ENCODE measurements at places on chromosomes 12 and 14. TPM values are rescaled to one million over a fixed set of nuclear protein-coding genes. Genes with fewer than 3 reads are reported as not detected.

Gene LRRC9
- total RNA-seq = not detected

Gene KRT77
- total RNA-seq = not detected

Gene RD3L
- total RNA-seq = not detected

Gene CLEC14A
- total RNA-seq = 0.58 TPM

Gene HSPB8
- total RNA-seq = 43.3 TPM

Gene SIX4
- total RNA-seq = 11.7 TPM

Gene RNASE7
- not detected for total RNA-seq

Gene NANOG
- not detected for total RNA-seq

Gene KRT2
- total RNA-seq = not detected

Gene CDKN3
- total RNA-seq = 7.7 TPM

Gene PLEKHD1
- total RNA-seq = 0.41 TPM

Gene MPHOSPH9
- total RNA-seq = 17.5 TPM

DNA sequence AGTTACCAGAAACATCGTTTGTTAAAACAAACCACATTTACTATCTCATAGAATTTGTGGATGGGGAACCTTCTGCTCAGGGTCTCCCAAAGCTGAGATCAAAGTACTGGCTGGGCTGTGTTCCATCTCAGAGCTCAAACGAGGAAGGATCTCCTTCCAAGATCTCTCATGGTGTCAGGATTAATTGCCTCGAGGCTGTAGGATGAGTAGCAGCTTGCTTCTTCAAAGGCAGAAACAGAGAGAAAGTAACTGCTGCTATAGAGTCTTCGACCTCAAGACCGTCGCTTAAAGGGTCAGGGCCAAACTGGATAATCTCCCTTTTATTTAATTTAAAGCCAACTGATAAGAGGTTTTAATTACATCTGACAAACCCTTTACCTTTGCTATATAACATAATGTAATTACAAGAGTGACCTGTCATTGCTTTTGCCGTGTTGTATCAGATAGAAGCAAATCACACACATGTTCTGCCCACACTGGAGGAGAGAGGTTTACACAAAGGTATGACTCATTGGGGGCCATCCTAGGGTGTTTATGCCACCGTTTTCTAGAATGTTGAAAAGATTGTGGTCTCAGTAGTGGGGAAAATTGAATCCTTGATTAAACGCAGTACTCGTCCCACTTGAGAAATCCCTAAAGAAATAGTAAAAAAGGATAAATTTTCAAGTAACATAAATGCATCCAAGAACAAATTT, 868.8 kb upstream of the TMEM132C start:
- DNase-seq = no peak

DNA sequence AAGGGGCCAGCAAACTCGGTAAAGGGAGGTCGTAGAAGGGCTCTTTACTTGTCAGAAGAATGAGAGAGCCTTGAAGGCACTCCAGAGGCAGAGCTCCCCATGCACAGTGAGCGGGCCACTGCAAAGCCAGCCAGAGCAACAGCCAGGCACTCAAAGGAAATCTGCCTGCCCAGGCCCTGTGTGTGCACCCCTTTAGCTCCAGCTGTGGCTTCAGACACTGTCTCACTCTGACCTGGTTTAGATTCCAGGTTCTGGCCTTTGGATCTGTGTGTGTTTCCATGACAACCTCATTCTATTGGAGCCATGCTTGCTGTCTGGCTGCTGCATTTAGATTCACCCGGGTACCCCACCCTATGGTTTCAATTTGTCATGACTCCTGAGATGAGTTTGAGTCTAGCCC, 170.3 kb downstream of the CAPZA3 start:
- no peak for DNase-seq

GRCh38 chr12:95718006-95718431, 72.5 kb downstream of the NTN4 start:
- DNase-seq = no peak

DNA sequence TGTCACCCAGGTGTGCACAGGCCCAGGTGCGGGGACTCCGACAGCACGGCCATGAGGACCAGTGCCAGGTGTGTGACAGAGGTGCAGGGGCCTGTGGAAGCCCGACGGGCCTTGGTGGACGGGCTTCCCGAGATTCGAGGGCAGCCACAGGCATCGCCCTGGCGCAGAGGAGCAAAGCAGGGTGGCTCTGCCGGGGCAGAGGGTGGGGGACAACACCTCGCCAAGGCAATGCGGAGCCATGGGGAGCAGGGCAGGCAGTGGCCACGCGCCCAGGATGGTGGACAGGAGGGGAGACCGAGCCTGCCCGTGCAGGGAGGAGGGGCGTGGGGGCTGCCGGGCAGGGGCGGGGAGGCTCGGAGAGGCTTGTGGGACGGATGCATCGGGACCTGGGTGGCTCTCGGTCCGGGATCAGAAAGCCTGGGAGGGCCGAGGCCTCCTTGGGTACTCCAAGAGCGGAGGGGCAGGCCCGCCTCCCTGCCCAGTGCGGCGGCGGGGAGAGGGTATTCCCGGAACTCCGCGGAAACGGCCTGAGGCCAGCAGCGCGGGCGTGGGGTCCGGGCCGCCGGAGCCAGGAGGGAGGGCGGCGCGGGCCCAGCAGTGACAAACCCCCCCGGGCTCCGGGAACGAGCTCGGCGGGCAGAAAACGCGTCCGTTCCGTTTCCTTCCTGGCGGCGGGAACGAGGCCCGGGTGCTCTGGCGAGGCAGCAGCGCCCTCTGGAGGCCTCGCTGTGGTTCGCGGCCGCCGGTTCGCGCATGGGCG, 1.6 kb downstream of the TMEM121 start:
- DNase-seq = no peak

- no peak for DNase-seq
These were observed 180.2 kb upstream of the SYT1 start for GRCh38 chr12:78684419-78684818.

GRCh38 chr14:86533834-86534233, 1003.9 kb downstream of the FLRT2 start:
- DNase-seq = no peak

- DNase-seq = no peak
These were observed 266.2 kb upstream of the PELI2 start for GRCh38 chr14:55851961-55852360.

DNA sequence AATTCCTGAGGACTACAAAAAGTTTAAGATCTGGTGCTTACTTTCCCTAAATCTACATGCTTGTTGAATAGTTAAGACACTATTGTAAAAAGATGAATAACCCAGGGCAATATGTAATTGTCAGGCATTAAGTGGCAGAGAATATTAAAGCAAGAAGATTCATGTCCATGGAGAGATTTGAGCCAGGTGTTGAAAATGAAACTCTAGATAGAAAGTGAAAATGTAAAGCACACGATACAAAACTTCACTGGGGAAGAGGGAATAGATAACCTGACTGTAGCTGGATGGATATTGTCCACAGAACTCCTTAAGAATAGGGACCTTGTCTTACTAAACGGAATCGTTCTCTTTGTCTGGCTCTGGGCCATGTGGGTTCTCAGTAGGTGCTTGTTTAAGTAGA, 5.0 kb downstream of the CAND1 start:
- no peak for DNase-seq

DNA sequence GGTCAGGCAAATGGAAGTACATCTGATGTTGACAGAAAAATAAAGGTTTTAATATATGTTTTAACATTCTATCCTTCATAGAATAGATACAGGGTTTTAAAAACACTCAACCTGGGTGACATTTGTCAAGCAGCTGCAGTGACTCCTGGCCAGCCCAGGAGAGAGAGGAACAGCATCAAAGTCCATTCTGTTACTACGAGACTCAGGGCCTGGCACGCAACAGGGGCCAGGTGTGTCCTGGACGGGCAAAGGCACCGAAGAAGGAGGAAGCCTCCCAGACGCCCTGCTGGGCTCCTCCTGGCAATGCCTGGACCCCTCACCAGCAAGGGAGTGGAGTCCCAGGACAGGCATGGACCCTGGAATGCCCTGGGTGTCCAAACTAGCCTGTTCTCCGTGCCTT, 22.1 kb downstream of the LRCOL1 start:
- no peak for DNase-seq

DNA sequence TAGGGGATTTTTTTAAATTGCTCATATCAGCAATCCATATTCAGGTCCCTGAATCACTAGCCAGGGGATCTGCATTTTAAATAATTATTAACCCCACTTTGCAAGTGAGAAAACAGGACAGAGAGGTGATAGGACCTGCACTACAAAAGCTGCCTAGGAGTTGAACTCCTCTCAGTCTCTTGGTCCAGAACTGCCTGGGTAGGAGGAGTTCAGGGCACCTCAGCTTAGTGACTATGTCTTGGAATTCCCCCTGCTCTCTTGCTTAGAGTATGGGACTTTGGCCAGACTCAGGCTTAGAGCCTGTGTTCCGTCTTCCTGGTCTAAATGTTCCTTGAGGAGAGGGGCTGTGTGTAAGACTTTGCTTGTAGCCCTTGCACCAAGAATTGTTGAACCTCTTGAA, 68.2 kb upstream of the WSCD2 start:
- no peak for DNase-seq

DNA sequence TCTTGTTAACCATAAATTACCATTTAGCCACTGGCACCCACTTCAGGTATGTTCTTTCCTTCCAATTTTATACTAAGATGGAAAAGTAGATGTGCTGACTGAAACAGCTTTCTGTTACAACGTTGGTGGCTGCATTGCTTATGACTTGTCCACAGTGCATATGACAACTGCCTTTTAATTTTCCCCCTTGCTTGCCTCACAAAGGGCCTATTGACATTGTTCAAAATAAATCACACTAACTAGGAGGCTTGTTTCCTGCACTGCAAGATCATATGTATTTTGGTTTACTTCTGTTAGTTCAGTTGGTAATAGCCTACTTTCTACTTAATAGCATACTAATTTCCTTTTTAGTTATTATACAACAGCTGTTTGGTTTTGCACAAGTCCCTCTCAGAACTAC, 55.4 kb downstream of the SCAF11 start:
- no peak for DNase-seq

DNA sequence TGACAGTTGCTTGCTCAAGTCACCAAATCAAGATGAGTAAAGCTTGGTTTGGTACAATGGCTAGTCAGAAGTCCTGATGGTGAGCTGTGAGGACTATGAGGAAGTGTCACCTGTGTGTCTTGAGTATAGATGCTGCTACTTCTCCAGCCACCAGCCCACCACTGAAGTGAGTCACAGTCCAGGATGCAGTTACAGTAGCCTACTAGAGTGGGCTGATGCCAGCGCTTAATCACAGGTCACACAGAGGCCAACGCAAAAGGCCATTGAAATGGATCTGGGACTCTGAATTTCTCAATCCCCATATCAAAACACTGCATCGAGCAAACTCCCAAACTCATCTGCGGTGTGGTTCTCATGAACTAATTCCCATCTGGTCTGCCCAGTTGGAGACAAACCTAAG, 223.1 kb downstream of the ANO6 start:
- DNase-seq = no peak

- DNase-seq = no peak
These were observed 33.8 kb downstream of the DCP1B start for GRCh38 chr12:1970331-1970900.

- DNase-seq = no peak
These were observed 669 bp downstream of the TSPAN11 start for GRCh38 chr12:30927222-30927611.

DNA sequence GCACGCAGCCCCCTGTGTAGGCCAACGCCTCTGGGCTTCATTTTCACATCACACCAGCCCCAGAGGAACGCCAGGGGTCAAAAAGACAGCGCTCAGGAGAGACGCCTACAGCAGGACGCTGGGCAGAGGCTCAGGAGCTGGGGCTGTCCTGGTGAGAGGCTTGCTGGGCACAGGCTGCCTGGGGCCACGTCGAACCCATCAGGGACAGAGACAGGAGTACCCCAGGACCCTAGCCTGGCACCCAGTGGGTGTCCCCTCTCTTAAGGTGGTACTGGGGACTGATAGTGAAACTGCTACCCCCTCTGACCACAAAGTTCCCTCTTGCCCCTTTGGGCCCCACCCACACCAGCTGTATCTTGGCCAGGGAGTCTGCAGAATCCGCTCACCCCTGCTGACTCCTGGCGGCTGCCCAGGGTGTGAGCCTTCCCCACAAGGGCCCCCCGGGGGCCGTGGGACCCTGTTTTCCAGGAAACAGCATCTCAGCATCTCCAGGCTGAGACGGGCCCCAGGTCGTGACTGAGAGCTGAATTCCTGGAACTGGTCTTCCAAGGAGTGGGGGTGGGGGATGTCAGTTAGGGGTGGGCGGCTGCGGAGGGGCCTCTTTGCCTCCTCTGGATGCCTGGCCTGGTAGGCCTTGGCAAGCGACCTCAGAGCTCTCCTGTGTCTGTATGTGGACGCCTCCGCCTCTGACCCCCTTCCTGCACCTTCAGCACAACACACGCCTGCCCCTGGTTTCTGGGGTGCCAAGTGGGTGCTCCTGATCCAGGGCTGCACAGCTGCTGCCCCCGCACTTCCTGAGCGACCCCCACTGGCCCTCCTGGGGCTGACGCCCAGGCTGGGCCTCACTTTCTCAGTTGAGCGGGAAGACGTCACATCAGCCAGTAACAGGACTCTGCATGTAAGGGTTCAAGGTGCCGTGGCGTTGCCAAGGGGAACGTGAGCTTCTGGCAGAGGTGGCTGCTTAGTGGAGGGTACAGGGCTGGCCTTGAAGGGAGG, 321.9 kb upstream of the RTL1 start:
- no peak for DNase-seq

Measured in kidney epithelial cell (primary cell).